ENCODE measurements at places on chromosomes 7 and 10.

DNA sequence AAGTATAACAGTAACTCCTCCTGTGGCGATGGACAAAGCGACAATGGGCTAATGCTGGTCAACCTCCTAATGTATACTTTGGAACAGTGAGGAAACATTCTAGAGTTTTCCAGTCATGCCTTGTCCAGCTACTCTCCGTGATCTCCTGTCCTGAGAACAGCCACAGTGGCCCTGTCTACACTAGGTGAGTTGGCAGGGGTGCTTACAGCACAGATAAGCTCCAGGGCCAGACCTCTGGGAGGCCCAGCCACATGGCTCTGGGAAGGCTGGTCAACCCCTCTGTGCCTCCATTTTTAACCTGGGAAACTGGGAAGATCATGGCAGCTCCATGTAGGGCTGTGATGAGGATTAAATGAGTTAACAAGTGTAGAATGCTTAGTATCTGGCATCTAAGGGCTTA, 57.0 kb downstream of the CLEC2L start:
- DNase-seq, result no peak

- DNase-seq, result no peak
Observed at GRCh38 chr10:124213899-124214510, 120.6 kb upstream of the CHST15 start.

DNA sequence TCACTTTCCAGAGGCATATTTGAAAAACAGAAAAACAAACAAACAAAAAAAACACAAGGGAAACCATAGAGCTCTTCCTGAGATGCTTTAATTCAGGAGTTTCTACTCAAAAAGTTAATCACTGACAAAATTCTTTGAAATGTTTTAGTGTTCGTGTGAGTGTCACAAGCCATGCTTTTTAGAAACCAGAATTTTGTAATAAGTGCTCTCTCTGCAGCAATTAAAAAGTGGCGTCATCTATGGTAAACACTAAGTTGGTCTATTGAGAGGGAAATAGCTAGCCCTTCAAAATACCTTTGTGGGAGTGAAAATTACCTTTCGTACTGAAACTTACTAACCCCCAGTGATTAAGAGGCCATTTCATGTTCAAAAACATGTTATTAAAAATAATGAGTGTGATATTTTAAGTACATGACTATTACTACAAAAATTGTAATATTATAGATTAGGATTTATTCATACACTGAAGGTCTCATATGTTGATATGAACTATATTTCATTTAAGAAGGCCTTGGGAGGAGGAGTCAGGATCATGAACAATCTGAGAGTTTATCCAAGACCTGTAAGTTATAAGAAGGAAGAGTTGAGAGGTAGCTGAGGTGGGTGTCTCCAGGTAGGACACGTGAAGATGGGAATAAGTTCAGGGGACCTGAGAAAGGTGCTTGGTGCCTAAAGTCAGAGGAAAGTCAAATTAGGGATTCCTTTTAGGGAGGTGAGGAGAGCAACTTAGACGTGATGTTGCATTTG, 94.6 kb downstream of the PPP1R9A start:
- no peak for DNase-seq

DNA sequence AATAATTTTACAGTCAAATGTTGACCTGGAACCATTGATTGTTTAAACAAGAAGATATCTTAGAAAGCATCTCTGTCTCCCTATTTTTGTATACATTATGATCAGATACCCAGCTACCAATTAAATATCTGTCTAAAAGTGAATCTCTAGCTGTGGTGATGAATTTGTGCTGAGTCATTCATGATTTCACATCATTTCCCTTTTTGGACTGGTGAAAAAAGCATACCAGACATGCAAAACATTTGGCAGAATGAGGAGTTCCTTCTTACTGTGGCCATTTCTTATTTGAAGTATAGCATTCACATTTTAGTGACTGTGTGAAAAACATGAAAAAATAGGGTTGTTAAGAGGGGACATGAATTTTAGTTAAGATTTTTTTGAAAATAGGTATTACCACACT, 98.0 kb upstream of the GATA3 start:
- no peak for DNase-seq

GRCh38 chr10:113477451-113477850, 75.4 kb upstream of the HABP2 start:
- no peak for DNase-seq

DNA sequence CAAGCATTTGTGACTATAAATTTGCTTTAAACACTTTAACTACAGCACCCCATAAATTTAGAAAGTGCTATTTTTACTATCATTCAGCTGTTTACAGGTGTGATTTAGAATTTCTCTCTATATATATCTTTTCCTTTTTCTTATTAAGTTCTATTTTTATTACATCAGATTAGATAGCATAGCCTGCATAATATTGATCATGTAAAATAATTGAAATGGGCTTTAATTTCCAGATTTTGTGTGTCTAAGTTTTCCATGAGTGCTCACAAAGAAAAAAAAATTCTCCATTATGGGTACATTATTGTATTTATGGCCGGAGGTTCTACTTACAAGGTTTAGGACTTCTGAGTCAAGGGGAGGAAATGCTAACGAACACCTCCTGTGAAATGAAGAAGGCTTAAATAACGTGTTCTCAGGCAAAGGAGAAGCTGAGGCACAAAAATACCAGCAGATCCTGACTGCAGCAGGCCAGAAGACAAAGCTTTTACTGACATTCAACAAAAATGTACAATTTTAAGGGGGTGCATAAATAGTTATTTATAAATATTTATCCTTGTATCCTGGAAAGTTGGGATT, 114.2 kb downstream of the RNF133 start:
- no peak for DNase-seq

- no peak for DNase-seq
Observed at GRCh38 chr10:43695730-43696129, 47.0 kb upstream of the ZNF32 start.

- no peak for DNase-seq
Observed at GRCh38 chr10:29795850-29796249, 161.1 kb upstream of the SVIL start.

DNA sequence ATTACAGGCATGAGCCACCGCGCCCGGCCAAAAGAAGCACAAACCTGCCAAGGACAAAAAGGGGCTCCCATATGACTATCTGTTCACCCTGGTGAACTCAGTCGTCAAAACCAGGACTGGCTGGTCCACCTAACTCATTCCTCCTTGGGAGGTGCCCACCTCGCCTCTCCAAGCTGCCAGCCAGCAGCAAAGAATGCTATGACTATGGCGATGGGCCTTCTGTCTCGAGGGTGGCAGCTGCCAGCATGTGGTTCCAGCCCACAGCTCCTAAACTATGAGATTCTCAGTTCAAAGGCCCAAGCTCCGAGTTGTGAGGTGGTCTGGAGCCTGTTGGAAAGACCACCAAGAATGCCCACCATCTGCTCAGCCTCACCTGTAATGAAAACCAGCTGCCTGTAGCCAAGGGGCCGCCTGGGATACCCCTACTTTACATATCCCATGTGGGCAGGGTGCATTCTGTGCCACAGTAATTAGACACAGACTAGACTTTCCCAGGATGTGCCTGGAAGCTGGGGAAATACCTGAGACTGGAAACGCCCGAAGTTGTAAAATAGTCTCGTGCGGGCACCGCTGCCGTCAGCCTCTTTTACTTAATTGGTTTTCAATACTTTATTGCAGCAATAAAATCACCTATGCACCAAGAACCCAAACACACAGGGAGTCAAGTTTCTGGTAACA, 71.1 kb downstream of the ZRANB1 start:
- DNase-seq, result no peak

DNA sequence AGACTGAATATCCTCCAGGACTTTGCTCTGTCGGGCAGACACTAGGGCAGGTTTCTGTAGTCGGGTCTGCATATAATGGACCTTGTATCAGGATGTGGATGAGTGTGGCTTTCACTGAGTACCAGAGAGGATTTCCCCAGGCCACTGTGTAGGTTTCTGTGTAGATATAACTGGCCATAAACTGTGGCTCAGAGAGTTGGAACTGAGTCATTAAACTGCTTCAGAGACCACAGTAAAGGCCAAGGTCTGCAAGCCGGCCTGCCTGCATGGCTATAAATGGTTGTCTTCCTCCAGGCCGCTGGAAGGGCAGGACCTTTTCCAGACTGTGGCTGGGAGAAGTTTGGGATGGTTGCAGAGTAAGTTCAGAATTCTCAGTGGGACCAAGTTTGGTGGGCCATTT, 16.9 kb downstream of the ZNF92 start:
- DNase-seq, result no peak

DNA sequence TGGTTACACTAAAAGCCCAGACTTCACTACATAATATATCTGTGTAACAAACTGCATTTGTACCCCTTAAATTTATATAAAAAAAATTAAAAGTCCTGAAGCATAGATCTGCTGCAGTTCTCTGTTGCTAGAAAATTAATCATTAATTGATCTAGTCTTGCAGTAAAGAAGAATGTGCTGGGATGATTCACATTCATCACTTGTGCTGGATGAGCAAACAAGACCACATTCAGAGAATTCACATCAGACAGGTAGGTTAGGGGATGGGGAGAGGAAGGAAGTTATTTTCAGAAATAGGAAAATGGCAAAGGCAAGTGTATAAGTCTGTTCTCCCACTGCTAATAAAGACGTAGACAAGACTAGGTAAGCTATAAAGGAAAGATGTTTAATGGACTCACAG, 1019.0 kb downstream of the KCNMA1 start:
- no peak for DNase-seq

DNA sequence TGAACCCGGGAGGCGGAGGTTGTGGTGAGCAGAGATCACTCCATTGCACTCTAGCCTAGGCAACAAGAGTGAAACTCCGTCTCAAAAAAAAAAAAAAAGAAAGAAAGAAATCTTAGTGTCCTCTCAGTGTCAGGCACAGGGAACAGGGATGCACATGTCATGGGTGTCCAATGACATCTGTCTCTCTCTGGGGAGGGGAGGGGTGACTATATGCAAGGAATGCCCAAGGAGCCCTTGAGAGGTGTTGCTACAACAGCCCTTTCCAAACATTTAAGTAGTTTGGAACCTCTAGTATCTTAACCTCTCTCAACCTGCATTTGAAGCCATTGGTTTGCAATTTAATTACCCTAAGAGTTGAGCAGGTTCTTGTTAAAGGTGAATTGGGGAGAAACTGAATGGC, 28.9 kb downstream of the PDLIM1 start:
- DNase-seq, result no peak

- DNase-seq, result no peak
Observed at GRCh38 chr10:5892007-5892406, 2.0 kb downstream of the FBH1 start.

GRCh38 chr10:60050366-60050765, 144.0 kb upstream of the CCDC6 start:
- no peak for DNase-seq

DNA sequence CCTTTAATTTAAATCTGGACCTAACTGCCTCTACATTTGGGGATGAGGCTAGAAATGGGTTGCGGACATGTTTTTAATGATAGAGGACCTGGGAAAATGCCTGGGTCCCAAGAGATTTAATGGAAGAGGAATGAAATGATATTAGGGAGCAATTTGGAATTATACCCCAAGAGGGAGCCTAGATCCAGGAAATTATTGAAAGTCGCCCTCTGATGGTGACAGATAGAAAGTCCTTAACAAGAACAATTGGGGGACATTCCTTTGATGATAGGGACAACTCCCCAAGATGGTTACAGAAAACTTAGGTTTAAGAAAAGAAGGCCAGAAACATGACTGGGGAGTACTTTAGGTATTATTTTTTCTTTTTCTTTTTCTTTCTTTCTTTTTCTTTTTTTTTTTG, 9.5 kb upstream of the TSGA13 start:
- no peak for DNase-seq

- DNase-seq, result no peak
Observed at GRCh38 chr7:128003787-128004186, 27.4 kb downstream of the LRRC4 start.

DNA sequence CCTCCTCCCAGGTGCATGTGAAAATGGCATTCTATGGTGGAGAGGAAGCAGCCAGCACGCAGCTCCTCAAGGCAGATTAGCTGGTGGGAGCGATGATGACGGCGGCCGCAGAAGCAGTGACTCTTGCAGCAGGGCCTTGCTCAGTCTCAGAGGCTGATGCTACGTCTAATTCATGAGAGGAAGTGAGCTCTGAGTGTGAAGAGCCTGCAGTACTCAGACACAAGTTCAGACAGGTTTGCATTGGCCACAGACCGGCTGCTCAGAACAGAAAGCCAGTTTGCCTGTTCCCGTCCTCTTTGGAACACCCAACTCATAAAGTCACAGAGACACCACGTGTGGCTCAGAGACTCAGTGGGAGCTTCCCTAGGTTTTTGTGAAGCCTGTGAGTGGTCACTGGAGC, 136.5 kb downstream of the ADARB2 start:
- DNase-seq, result no peak

DNA sequence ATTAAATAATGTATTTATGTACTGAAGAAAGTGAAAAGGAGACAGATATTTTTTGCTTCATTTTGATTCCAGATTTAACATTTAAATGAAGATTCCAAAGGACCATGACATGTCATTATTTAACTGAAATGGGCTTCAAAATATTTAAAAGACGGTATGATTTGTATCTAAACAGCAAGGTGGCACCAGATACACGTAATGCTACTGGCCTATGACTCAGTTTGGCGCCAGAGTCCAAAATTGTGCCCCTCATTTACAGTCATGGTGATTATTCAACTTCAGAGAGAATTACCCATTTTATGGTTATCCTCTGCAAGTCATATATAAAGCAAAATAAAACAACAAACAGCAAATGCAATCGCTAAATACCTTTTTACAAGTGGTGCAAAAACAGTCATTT, 94.5 kb downstream of the ETV1 start:
- DNase-seq, result no peak

- no peak for DNase-seq
Observed at GRCh38 chr7:30173058-30173897, 38.5 kb downstream of the MTURN start.

DNA sequence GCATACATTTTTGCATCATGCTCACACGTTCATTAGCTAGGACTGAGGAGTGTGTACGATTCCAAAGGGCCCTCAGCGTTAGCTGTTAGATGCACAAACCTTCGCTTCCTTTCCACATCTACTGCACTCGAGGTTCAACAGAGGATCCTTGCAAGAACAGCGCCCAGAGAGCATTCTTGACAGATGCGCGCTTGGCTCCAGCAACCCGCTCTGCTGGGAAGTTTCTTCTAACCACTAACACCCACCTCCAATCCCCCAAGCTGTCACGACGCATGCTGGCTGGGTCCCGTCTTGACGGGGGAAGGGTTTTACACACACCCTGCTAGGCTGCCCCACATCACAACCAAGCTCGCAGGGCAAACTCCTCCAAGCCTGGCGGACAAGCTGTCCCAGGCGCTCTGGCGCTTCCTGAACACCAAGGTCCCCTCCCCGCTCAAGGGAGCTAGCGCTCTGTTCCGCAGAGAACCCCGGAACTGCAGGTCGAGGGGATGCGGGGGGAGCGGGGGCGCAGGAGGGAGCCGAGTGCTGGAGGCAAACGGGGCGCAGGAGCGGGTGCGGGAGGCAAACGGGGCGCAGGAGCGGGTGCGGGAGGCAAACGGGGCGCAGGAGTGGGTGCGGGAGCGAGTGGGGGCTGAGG, 653 bp upstream of the ADRB1 start:
- DNase-seq, result no peak

DNA sequence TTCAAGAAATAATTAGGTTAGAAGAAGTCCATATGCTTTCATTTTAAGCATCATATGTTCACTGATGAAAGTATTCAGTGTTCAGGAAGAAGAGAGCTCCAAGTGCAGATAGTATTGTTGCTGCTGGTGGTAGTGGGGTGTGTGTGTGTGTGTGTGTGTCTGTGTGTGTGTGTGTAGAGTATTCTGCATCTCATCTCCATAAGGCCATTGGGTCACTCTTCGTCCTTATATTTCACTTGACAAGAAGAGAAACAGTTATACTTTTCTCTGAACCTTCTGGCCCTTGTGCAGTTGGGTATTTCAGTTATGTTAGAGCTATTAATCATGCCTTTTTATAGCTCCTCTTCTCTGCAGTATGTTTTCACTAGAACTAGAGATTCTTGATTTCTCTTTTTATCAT, 26.2 kb downstream of the ADAM22 start:
- DNase-seq, result no peak

Measured in stimulated activated CD8-positive, alpha-beta memory T cell treated with anti-CD3 and anti-CD28 coated beads, Interleukin-7, amount 100 ng/mL, for 24 hours (primary cell).